ENCODE measurements at places on chromosomes 1 and 21.

GRCh38 chr1:23930861-23931490 lies 17.8 kb upstream of the CNR2 start:
- DNase-seq: no peak

- no peak for DNase-seq
These were observed 26.4 kb downstream of the KRTAP10-1 start for GRCh38 chr21:44513389-44514217.

GRCh38 chr1:248884632-248885295 lies 21.3 kb upstream of the PGBD2 start:
- DNase-seq: no peak

DNA sequence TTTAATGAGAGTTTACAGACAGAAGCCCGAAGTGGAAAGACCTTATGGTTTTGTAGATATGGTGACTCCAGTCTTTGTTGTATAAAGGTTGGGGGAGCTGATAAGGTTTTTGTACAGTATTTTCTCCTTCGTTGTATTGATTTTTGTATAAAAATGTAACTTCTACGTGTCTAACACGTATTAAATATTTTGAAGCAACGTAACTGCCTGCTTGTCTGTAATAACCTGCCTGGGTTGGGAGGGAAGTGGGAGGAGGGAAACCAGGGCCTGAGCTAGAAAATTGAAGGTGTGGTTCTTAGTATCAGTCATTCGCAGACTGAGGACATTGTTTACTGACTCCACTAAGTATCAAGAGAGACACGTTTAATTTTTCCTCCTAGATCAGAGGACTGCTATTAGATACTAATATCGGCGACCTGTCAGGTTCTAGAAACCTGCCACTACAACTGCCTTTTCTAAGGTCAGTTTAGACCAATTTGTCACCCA lies 2.2 kb downstream of the IER5 start:
- DNase-seq: peak; percentile 30

DNA sequence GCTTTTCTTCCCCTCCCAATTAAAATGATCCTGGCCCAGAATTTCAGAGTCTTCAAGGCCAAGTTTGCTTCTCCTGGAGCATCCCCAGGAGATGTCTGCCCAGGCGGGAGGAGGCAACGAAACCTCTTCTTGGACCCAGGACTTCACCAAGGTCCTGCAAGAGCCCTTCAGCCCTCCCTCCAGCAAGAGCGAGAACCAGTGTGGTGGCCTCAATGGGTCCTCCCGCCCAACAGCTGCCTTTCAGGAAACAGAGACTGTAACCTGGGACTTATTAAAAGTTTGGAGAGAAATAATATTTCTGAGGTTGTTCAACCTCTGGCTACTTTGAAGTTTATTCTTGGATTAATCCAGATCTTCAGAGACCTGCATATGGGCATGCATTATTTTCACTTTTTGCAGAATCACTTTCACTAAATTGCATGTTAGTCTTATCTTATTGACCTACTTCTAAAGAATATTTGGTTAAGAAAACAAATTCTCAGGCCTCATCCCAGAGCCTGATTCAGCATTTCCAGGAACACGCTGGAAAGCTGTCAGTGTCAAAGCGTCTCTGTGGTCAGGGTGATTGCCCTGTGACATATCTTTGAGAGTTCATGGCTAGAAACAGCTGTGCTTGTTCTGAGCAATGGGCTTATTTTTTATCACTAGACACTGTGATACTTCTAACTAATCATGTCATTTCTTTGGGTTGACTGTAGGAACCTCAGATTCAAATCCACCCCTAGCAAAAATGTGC lies 66.0 kb upstream of the CLDN14 start:
- no peak for DNase-seq

- no peak for DNase-seq
These were observed 30.2 kb downstream of the SLC22A15 start for GRCh38 chr1:116006486-116006964.

DNA sequence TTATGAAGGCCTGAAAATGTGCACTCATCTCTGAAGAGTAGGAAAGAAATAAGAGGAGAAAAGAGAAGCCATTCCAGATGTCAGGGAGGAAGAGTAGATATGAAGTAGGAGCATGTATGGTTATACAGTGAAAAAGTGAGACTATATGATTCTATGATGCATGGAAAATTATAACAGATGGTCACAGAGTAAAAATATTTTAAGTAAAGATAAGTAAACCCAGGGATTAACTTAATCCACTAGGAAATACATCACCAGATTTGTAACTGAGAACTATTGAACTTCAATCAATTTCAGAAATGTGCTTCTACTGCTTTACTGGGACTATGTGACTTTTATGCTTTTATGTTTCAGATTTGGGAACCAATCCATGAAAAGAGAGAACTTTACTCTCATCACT lies at the start of gene OR10J1:
TSS of gene OR10J1 (plus strand) at position 301 of the 400 bp plus-strand sequence. CDS start at position 371, 70 bp downstream.
- no peak for DNase-seq

GRCh38 chr1:194081444-194081843 lies 895.0 kb upstream of the B3GALT2 start:
- DNase-seq: no peak

- DNase-seq: no peak
These were observed 107.2 kb downstream of the EDEM3 start for GRCh38 chr1:184647471-184647870.

DNA sequence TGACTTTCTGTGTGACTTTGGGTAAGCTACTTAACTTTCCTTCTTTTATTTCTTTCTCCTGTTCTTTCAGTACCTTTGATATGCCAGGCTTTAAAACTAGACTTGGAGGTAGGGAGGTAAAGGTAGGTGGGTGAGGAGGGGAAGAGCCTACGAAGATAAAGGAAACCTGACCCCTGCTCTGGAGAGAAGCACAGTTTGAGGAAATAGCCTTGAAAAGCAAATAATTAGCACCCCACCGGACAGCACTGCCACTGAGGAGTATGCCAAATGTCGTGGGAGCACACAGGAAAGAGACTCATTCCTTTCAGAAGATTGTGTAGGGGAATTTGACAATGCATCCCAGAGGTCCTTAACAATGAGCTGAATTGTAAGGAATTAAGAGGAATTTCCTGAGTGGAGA lies 65.2 kb upstream of the SPAG17 start:
- no peak for DNase-seq

GRCh38 chr1:225427235-225428067 lies at the start of gene LBR:
TSS of gene LBR (minus strand) at chr1:225428038. CDS start at chr1:225424075, 3,963 bp downstream.
- no peak for DNase-seq

DNA sequence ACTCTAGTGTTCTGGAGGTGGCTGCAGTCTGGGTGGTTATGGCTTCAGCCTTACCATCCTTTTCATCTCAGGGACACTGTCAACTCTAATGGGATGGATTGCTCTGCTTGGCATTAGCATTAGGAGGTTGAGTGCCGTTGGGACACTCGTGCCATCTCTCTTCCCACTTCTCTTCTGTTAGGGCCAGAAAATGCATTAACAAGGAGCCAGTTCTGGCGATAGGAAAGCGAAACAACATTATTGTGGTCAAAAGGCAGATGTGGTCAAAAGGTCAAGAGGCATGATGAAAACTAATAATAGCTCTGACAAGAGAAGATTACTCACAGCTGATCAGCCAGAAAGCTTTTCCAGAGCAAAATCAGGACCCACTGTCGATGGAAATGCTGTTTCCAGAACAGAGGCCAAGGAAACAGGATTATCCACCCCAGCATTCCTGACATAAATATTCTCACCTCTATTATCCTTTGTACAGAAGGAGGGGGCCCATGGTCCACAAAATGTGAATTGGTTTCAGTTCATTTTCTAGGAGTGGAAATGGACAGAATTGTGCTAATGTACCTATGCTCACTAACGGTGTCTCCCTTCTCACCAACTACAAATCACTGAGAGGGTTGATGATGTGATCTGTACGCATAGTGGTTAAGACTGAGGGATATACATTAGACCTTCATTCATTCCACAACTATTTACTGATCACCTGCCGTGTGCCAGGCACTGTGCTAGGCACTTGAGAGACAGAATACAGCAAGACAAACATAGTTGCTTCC lies 72.0 kb downstream of the ST6GALNAC5 start:
- no peak for DNase-seq

DNA sequence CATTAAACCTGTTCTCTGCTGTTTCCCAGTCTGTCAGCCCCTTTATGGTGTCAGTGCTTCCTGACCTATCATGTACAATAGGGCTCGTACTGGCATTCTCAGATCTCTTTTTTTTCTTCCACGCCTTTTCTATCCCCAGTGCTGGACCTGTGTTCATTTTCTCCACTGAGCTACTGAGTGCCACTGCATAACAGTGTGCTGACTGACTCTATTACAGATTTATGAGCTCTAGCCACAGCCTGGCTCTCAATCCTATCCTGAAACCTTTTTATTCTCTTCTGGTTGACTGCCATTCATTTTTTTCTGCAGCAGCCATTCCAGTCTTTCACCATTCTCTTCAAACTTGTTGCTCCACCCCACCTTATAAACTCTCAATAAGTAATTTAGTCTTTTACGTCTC lies 59.6 kb upstream of the MACF1 start:
- DNase-seq: no peak

- DNase-seq: no peak
These were observed 38.9 kb downstream of the CCDC18 start for GRCh38 chr1:93219443-93219842.

DNA sequence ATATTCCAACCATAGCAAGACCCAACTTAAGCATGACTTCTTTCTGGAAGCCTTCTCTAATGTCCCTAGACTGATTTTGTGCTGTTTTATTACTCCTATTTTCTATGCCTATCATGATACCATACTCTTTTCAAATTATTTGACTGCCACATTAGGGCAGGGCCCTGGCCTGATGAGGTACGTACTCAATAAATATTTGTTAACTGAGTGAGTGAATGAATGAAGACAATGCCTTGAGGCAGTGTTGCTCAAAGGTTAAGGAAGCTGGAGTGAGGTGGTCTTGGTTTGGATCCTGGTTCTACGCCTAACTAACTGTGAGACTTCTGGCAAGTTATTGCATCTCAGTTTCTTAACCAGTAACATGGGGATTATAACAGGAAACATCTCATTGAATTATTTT lies 38.3 kb upstream of the BACH1 start:
- DNase-seq: no peak

- DNase-seq: no peak
These were observed 10.6 kb upstream of the MYSM1 start for GRCh38 chr1:58710190-58711085.

DNA sequence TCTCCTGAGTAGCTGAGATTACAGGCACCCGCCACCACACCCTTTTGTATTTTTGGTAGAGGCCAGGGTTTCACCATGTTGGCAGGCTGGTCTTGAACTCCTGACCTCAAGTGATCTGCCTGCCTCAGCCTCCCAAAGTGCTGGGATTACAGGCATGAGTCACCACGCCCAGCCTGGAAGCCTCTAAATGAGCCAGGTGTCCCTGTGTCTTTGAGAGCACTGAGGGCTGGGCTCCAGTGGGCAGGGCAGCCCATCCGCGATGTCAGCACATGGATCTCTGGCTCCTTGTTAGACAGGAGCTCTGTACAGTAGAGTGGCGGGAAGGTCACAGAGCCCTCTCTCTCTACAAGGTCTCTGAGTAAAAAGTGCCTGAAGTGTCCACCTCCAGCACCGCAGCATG lies 124.3 kb downstream of the PGBD5 start:
- DNase-seq: no peak

DNA sequence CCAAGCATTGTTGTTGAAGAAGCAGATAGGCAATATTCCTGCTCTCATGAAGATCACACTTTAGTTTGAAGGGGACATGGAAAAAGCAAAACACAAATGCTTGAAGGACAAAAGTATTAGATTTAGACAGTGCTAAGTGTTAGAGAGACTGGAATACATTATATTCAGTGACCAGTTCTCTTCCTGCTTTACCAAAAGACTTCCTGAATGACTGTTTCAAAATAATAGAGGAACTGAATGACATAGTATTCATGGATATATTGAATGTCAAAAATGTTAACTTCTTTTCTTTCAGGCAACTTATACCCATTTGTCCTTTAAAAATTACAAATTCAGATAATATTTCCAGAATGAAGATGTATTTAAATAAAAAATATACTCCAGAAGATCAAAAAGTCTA lies 178.0 kb upstream of the IVNS1ABP start:
- DNase-seq: no peak

- DNase-seq: no peak
These were observed 456 bp downstream of the TOMM40L start for GRCh38 chr1:161226320-161226711.

- DNase-seq: no peak
These were observed 146.0 kb downstream of the MAGI3 start for GRCh38 chr1:113536182-113536780.

- DNase-seq: no peak
These were observed 6.9 kb downstream of the MT1HL1 start for GRCh38 chr1:236997361-236997760.

DNA sequence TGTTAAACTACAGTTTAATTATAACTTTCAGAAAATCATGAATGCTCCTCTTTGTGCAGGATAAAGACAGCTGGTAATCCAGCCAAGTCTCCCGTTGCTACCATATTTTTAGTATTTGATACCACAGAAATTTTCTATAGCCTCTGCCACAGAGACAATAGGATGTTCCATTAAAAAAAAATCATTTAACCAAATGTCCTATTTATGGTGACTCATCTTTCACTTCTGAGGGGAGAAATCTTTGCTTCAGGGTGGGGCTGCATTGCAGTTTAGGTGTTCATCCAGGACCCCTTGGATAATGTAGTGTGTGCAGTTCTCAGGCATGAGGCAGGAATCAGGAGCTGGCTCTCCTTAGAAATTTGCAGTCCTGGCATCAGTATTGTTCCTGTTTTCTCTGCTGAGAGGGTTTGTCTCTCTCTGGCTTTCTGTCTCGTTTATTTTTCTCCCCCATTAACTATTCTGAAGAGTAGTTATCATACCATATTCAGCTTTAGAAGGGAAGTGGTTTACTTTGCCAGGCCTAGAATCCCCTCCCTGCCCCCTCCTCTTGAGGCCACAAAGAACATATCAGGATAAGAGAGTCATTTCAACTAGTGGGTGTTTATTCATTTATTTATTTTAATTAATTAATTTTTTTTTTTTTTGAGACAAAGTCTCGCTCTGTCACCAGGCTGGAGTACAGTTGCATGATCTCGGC lies 3.1 kb downstream of the PRUNE1 start:
- no peak for DNase-seq
